Cardiac ventricle fibroblast (primary cell): ENCODE measurements at places on chromosomes 5 and 9. TPM values are rescaled to one million over a fixed set of nuclear protein-coding genes. Genes with fewer than 3 reads are reported as not detected.

The OR1Q1 gene
- total RNA-seq: not detected in 2 replicates

The LVRN gene
- 0.06 TPM in 1 of 2 replicates, not detected in the other for total RNA-seq

The TNC gene
- total RNA-seq: 1.2 and 1.4 TPM in 2 replicates

The PCDHGC4 gene
- 1.1 and 26.8 TPM in 2 replicates for total RNA-seq

The ITGA2 gene
- 5.2 and 6.4 TPM in 2 replicates for total RNA-seq

The ADAMTS16 gene
- total RNA-seq: not detected in 2 replicates

The PCDHA9 gene
- 0.05 TPM in 1 of 2 replicates, not detected in the other for total RNA-seq
